ENCODE measurements at places on chromosomes 4 and X. TPM values are rescaled to one million over a fixed set of nuclear protein-coding genes. Genes with fewer than 3 reads are reported as not detected.

Gene RBMX2
- 35.9 TPM for polyA plus RNA-seq

Gene TCEAL9
- polyA plus RNA-seq = 197 TPM

Gene DAPP1
- 1.1 TPM for polyA plus RNA-seq

DNA sequence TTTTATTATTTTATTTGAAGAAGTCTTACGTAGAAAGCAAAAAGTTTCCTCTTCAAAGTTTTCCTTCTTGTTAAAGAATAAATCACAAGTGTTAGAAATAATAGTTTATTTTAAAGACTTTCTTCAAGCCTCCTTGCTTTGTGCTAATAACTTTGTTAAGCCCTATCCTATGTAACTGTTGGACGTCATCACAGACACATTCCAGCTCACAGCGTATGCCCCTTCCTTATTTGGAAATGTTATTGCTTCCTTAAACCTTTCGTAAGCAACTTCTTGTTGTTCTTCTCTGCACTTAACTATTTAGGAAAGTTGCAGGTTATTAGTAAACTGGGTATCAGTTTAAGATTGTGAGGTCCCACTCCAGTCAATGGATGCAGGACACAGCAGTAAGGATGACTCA is 7.6 kb upstream of the SRD5A3 start:
- DNase-seq = no peak

DNA sequence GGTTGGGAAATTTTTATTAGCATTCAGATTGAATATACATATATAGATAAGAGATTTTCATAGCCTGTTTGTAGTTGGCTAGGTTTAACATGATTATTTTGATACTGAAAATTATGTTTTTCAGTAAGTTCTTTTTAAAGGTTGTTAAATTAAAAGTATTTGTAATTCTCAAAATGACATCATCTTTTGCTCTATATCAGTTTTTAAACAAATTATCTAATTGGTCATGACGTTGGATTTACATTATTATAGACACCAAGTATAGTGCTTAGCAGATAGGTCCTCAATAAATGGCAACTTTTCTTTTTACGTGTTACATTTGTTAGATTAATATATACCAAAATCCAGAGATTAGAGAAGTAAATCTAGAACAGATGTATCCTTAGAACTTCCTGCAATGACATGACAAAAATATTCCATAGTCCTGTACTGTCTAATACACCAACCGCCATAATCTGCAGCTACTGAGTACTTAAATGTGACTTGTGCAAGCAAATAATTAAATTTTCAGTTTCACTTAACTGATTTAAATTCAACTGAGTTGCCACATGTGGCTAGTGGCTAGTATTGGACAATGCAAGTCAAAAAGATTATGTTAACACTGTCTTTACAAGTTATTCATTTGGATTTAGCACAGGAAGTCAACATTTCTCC is 1613.1 kb upstream of the TENM3 start:
- no peak for DNase-seq

DNA sequence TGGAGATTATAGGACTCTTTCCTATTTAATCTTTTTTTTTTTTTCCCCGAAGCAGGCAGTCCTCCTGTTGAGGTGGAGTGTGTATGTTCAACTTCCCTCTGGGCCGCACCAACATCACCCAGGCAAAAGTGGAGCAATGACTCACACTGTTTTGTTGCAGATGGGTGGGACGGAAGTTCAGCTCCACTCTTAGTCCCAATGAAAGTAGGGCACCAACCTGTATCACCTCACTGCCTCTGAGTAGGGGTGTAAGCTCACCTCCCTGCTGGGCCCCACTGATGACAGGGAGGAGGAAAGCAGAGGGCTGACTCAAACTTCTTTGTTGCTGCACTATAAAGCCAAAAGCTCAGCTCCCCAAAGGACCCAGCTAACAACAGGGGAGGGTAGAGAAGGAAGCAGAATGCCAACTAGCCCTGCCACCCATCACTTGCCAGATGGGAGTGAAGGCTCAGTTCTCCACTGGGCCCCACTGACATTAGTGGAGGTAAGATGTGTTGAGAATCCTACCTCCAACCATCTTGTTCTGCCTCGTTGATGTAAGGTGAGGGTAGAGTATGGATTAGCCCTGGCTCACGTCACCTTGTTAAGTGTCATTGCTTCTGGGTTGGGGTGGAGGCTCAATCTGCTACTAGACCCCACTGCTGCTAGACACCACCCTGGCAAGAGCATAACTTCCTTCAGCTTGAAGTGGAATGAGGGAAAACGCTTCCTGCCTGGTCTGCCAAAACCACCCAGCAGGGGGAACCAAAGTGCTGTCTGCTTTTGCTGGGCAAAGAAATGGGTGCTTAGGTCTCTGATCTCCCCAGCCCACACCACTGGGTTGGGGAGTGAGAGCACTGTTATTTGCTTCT is 14.1 kb downstream of the RPS6KA3 start:
- DNase-seq = no peak

DNA sequence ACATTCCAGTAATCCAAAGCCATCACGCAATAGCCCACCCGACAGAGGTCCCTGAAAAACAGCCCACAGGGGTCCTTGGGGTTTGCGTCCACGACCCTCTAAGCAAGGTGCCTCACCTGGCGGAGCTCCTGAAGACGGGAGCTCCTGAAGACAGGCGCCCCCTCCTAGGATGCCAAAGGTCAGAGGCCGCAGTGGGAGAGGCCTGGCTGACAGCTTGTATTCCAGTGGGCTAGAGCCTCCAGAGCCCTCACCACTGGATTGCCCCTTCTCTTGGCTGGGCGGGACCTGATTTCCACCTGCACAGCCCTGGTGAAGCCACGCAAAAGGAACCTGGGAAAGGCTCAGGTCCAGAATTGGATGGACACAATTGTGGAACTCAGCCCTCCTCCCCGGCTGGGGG is 29.7 kb upstream of the WFS1 start:
- DNase-seq = no peak

DNA sequence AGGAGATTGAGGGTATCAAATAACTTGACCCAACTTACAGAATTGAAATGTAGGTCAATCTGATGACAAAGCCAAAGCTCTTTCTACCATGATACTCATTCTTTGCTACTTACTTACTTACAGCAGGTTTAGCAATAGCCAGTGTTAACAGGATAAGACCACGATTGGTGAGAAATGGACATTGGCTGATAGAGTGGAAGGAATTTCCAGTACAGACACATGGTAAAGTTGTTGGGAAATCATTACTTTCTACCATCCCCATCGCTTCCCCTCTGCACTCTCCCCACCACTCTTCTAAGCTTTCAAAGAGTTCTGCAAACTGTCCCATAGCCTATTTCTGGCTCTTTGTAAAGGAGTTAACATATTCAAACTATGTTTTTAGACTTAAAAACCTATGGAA is 119.7 kb downstream of the CHRNA9 start:
- no peak for DNase-seq

DNA sequence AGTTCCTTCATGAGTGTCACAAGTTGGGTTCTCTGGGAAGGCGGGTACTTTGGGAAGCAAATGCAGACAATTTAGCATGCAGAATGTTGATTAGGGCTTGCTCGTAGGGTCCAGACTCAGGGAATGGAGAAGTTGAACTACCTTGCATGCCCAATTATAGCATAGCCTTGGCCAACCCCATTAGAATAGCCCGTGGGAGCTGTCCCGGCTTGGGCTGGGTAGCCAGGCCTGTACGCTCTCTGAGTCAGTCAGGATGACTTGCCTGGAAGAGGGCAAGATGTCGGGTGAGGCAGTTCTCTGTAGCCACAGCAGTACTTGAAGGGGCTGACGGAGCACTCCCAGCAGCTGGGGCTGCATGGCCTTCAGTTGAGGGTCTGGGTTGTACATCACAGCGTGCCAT is 19.5 kb downstream of the KIAA0232 start:
- no peak for DNase-seq

DNA sequence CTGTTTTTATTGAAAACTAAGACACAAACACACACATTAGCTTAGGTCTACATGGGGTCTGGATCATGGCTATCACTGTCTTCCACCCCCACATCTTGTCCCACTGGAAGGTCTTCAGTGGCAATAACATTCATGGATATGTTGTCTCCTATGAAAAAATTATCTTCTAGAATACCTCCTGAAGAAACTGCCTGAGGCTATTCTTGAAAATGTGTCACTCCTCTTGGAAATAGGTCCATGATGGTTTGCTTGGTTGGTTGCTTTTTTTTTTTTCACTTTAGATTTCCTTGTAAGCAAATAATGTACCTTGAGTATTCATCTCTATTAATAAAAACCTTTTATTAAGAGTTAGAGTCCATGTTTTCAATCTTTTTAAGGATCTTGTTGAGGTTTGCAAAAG is 195.3 kb upstream of the PDE5A start:
- DNase-seq = no peak

DNA sequence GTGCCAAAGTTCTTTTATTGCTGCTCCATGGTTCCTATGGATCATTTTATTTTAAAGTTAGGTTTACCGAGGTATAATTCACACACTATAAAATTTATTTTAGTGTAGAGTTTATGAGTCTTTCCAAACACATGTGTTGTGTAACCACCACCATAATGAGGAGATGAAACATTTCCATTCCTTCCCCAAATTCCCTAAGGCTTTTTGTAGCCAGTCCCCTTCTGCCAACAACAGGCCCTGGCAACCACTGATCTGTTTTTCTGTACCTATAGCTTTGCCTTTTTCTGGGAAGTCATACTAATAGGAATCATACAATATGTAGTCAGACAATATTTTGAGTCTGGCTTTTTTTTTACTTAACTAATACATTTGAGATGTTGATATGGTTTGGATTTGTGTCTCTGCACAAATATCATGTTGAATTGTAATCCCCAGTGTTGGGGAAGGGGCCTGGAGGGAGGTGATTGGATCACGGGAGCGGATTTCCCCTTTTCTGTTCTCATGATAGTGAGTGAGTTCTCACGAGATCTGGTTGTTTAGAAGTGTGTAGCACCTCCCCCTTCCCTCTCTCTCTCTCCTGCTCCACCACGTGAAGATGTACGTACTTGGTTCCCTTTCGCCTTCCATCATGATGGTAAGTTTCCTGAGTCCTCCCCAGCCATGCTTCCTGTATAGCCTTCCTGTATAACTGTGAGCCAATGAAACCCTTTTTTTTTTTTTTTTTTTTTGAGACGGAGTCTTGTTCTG is 59.6 kb upstream of the DHX15 start:
- no peak for DNase-seq

DNA sequence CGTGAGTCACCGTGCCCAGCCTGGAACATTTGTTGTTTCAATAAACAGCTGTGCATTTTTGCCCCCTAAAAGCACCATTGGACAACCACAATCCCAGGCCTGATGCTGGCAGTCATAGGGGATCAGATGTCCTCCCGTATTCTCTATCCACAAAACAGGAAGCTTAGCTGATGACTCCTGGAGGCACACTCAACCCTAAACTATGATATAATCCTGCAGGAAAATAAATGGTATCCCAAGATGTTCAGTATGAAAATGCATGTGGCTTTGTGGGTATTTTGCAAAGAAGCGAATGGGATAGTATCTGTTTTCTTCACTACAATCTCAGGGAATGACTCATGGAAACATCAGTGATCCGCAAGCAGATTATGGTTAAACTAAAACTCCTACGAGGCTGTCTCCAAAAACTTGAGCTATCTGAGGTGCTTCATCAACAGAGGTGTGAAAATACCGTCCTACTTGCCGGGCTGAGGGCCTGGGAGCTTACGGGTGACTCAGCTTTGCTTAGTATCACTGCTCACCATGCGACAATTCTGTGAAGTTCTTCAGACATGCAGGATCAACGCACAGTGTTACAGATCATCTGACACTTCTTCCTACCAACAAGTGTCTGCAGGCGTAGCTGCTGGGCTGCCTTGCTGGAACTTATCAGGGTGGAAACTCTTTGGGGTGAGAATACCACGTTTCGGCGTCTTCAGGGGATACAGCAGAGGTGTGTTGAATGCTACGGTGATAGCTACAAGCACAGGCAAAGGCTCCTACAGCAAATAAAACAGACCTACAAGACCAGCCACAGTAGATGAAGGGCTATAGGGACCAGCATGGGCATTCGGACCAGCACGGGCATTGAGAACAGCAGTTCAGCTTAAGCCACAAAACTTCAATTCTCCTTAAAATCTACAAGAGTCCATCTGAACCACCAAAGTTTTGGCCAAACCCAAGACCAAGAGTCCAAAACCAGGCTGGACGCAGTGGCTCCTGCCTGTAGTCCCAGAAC is 148.5 kb downstream of the DHRSX start:
- no peak for DNase-seq

GRCh38 chr4:30948653-30949052 is 228.5 kb downstream of the PCDH7 start:
- no peak for DNase-seq

DNA sequence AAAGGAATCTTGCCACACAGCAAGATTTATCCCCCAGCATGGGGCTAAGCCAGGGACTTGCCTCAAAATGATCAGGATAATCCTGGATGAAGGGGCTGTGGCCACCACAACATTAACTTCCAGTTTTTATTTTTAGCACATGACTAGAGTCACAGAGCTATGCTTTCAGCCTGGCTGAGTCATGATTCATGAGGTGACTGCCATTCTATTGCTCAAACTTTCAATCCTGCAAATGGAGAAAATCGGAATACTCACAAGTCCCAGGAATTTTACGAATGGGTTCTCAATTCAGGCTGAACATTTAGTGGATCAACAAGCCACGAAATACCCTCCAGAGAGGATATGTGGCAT is 70.7 kb upstream of the HPGD start:
- no peak for DNase-seq

DNA sequence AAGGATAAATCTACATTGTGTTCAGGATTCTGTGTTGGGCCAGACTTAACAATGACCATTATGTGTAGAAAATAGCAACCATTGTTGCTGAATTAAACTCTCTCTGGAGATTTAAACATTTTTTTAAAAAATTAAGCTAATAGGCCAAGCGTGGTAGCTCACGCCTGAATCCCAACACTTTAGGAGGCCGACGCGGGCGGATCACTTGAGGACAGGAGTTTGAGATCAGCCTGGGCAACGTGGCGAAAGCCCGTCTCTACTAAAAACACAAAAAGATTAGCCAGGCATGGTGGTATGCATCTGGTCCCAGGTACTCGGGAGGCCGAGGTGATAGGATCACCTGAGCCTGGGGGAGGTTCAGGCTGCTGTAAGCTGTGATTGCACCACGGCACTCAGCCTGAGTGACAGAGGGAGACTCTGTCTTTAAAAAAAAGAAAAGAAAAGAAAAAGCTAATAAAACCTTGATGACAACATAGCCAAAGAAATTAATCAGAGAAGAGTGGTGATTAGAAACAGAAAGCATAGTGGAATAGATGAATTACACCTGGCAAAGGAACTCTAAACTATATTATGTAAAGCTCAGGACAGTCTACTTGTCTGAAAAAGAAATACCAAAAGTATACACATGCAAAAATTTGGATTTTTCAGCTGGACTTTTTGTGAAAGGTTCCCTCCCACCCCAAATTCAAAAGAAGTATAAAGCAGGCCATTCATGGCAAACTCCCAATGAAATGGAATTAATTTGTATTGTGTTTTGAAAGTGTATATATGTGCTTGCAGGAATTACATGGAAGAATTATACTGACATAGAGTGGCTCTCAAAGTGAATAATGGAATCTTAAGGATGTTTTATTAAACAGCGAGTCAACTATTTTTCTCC is 21.9 kb downstream of the PLS3 start:
- no peak for DNase-seq
